ENCODE measurements at places on chromosomes 2 and 18.
A peak's percentile ranks its signal among the peaks of the same experiment; 100 is the strongest.

- DNase-seq, result no peak
Observed at GRCh38 chr2:84055816-84056215, 403.3 kb downstream of the SUCLG1 start.

GRCh38 chr2:17547737-17548136 is 7.2 kb downstream of the VSNL1 start:
- DNase-seq, result no peak

DNA sequence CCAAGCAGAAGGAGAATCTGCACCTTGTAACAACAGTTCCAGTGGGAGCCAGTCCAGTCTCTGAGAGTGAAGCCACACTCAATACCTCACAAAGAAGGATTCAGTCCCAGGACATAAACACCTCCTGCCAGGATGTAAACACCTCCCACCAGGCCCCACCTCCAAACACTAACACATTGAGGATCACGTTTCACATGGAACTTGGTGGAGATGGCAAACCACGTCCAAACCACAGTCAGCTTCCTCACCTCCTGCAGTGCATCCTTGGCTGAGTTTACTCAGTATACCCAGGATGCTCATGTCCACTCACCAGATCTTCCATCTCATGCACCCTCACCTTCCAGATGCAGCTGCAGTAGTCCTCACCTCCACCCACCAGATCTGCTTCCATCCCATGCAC is 37.8 kb upstream of the TMEM18 start:
- no peak for DNase-seq

DNA sequence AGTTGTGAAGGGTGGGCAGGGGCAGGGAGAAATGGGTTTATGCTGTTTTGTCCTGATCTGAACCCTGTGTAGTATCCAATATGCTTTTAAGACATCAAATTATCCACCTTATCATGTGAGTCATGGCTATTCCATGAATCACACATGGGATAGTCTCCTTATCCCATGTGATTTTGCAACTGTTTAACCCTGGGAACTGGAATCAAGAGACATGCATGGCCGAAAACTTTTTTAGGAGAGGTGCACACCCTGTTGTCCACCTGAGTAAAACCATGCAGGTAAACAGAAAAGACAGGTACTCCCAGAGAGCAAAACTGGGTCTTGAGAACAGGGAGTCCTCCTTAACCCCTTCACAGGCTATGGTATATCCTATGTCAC is 490.6 kb upstream of the HS6ST1 start:
- DNase-seq, result no peak

GRCh38 chr2:175786471-175787124 is 215.5 kb downstream of the LNPK start:
- no peak for DNase-seq

DNA sequence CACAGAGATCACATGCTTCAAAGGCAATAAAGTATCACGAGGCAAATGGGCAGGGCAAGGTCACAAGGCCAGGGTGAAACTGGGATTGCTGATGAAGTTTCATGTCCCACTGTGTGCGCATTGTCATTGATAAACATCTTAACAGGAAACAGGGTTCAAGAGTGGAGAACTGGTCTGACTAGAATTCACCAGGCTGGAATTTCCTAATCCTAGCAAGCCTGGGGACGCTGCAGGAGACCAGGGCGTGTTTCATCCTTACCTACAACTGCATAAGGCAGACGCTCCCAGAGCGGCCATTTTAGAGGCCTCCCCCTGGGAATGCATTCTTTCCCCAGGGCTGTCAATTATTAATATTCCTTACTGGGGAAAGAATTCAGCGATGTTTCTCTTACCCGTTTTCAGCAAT is 33.2 kb downstream of the PTPN4 start:
- DNase-seq, result no peak

- DNase-seq, result no peak
Observed at GRCh38 chr2:76204048-76204447, 493.3 kb upstream of the GCFC2 start.

GRCh38 chr2:86623043-86623493 is 597 bp downstream of the RNF103 start:
- no peak for DNase-seq

DNA sequence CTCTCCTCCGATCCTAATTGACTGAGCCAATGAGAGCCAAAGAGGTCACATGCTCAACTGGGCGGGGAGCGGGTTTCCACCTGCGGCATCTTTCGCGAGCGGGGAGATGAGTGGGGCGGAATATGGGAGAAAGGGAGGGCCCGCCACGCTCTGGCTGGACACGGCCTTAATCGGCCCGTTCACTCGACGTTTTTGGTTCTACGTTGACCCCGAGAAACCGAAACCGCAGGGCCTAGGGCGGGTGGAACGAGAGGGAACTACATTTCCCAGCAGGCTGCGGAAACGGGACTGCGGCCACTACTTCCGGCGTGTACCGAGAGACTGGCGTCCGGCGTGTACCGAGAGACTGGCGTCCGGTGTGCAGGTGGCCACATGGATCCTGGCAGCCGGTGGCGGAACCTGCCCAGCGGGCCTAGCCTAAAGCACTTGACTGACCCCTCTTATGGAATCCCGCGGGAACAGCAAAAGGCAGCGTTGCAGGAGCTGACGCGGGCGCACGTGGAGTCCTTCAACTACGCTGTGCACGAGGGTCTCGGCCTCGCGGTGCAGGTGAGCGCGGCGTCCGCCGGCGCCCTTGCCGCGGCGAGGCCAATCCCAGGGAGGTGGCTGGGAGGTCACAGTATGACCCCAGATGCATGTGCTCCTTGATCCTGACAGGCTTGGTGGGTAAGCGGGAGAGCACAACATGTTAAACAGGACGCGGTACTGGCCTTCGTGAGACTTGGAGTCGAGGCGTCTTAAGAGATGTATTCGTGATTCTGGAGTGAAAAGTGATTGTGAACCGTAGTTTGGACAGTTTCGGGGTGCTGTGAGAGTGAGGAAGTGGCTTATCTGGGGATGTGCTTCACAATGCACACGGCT is at the start of gene POLR1B:
Gene POLR1B (plus strand): TSS at position 343 of the 861 bp plus-strand sequence. CDS start 30 bp downstream, at position 373.
- peak; percentile 29 for DNase-seq

GRCh38 chr2:54207666-54208195 is 48.3 kb downstream of the TSPYL6 start:
- DNase-seq, result no peak

DNA sequence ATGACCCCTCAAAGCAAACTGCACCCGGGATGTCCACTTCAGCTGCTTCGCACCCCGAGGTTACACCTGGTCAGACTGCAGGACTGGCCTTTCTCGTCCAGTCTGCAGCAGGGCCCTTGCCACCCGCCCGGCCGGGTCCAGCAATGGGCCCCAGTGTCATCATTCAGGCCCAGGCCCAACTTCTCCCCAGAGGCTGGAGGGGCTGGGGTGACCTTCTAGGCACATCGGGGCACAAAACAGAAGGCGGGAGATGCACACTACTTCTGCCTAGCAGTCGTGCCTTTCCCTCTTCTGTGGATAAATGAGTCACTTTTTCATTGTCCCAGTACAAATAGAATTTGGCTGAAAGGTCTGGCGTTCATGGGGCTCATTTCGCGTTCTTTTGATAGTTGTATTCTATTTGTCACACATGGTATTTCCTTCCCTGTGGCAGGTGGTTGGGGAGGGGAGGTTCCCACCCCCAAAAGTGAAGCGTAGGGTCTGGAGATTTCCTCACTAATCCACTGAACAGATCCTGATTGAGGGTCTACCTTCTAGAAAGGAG is 56.9 kb upstream of the ID2 start:
- no peak for DNase-seq

DNA sequence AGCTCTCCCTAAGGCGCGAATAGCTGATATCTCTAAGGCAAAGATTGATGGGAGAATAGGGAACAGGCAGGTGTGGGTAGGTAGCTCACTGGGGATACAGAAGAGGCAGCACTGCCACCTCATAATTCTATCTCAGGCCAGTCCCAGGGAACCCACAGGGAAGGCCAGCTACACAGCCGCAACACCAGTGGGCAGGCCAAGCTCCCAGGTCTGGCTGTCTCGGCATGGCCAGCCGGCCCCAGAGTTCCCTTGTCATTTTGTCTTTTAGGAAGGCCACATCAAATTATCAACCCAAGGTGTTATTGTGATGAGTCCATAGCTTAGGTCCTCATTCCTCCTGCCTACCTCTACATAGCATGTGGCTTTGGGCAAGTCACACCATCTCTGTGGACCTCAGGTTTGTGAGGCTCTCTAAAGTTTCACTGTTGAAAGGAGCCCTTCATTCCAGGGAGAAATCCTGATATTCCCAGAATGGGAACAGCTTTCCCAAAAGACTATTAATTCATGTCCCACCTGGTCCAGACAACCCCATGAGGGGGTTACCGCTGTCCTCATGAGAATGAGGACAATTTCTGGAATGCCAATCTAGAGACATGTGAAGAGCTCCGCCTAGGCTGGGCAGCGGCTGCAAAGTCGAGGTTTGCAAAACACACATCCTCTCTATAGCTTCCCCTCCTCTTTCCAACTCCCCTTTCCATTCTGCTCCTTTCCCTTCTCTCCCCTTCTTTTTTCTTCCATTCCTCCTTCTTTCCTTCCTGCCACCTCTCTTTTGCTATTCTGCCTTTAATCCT is 287.1 kb upstream of the ID2 start:
- no peak for DNase-seq
